ENCODE measurements at places on chromosomes 11 and 22.

DNA sequence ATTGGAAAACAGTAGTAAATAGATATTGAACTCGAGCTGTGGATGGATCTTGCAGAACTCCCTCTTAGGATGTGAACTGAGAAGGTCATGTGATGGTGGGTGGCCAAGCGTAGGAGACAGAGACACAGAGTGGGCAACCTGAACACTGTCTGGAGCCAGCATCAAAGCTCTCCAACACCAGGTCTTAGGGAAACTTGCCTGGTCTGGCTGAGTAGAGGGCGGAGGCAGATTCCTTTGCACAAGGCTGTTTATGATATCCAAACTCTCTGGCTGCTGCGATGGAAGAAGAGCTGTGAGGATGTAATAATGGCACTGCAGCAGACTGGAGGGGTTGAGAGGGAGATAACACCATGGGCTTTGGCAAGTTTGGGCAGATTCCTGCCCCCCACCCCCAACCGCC is 10.1 kb downstream of the NAV2 start:
- no peak for DNase-seq

DNA sequence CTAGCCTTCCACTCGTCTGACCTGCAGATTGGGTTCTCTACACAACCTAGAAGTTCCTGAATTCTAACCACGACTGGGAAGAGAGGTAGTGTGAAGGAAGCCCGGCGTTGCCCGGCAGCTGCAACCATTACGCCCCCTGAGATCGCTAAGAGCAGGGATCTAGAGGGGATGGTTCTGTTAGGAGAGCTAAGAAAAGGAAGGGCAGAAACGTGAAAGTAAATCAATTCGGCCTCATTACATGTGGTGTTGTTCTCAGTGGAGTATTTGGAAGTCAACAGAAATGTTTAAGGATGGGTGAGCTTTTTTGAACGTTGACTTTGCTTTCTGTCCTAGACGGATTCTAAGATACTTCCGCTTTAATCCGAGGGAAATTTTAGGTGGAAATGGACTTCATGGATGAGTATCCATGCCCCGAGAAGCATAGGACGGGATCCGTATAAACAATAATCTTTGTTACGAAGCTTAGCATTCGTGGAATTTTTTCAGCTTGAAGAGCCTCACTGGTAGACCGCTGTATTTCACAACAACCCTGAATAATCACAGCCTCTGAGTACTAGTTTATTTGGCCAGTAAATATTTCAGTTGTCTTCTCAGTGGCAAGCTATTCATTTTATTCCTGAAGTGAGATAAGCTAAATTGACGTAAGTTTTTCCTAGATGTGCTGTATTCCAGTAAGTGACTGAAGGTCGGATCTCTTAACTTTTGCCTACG is 629 bp downstream of the ATP5MG start:
- DNase-seq: peak; percentile 23

DNA sequence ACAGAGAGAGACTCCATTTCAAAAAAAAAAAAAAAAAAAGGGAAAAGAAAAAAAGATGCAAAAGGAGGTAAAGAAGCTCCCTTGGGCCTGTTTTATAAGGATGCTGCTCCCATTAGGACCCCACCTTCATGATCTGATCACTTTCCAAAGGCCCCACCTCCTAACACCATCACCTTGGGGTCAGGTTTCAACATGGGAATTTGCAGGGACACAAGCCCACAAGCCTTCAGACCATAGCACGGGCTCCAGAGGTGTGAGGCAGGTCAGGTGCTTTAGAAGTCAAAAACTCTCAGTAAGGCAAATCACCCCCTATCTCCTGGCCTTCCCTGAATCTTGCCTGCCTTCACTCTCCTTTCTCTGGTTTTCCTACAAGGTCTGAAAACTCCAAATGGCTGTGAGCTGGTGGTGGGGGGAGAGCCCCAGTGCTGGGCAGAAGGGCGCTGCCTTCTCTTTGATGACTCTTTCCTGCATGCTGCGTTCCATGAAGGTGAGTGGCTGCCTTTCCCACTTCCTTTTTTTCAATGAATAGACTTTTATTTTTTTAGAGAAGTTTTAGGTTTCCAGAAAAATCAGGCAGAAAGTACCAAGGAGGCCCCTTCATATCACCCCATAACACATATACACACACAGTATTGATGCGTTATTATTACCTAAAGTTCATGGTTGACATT is 13.2 kb downstream of the ASPHD2 start:
- no peak for DNase-seq

DNA sequence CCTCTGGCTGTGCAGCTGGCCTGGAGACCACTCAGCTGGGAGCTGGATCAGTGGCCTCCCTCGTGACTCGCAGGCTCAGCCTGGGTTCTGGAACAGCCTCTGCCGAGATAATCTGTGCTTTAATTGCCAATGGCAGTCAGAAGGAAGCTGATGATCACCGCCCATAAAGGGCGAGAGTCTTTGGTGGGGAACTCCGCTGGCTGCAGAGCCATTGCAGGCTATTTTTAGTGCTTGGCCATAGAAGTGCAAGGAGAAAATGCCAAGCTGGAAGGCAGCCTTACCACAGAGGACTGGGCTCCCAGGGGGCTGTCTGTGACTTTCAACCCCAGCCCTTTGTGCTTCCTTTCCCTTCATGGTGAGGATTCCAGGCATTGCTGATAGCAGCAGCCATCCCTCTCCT is 62.2 kb upstream of the TENM4 start:
- DNase-seq: no peak

DNA sequence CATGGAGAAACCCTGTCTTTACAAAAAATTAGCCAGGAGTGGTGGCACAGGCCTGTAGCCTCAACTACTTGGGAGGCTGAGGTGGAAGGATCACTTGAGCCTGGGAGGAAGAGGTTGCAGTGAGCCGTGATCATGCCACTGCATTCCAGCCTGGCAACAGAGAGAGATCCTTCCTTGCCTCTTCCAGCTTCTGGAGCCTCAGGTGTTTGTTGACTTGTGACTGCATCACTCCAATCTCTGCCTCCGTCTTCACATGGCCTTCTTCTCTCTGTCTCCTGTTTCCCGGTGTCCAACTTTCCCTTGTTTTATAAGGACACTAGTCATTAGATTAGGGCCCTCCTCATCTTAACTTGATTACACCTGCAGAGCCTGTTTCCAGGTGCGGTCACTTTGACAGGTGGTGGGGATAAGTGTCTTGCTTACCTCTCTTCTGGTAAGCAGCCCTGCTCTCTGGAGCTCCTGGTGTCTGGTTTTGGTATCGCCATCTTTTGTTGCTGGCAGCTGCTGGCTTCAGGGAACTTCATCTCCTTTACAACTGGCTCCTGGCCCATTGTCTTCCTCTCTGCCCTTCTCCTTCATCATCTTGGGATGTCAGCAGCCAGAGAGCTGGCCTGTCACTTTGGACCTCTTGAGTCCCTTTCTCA is 8.2 kb upstream of the USP2 start:
- DNase-seq: peak; percentile 23

- DNase-seq: peak; percentile 45
Observed at GRCh38 chr11:120332822-120333716, 3.1 kb upstream of the ARHGEF12 start.

GRCh38 chr11:72634472-72635095 is 39.6 kb downstream of the PDE2A start:
- peak; percentile 41 for DNase-seq

DNA sequence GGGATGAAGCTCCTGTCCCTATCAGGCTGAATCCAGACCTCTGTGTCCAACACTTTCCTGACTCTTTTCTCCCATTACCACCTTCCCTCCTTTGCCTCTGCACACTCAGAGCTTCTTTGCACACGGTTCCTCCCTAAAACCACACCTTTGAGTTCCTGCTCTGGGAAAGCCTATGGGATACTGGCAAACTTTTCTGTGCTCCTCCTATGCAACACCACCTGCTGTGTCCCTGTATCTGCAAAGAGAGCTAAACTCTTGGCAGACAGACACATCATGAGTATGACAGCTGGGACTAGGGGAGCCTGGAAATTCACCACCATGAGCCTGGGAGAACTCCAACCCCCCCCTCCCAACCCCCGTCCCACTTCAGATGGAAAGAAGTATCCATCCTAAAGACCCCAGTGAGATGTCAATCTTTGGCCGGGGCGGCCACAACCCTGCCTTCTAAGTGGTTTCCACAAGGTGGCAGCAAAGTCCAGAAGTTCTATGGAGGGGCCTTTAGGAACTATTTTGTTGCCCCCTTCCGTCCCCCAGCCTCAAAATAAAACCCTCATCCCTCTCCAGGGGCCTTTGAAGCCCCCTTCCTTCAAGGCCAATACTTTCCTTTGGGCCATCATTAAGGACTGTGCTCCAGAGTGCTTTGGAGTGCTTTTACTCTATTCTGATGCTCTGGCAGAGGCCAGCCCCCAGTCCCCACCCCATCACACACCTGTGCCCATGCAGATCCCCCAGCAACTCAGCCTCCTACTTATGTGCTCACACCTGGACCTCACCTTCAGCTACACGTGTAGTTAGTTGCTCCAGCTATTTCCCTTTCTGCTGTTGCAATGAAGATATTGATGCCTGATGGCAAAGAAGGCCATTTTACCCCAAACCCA is 19.4 kb downstream of the HTR3A start:
- peak; percentile 46 for DNase-seq

- DNase-seq: no peak
Observed at GRCh38 chr11:70290361-70291065, 20.0 kb downstream of the PPFIA1 start.

Measured in dermis blood vessel endothelial cell (primary cell).